HAP-1 (cell line): ENCODE measurements at places on chromosomes 7 and 10.

- DNase-seq = no peak
Measured at GRCh38 chr10:72416661-72417060, 61.9 kb upstream of the DNAJB12 start.

- DNase-seq = no peak
Measured at GRCh38 chr10:110840225-110840922, 31.4 kb upstream of the PDCD4 start.

DNA sequence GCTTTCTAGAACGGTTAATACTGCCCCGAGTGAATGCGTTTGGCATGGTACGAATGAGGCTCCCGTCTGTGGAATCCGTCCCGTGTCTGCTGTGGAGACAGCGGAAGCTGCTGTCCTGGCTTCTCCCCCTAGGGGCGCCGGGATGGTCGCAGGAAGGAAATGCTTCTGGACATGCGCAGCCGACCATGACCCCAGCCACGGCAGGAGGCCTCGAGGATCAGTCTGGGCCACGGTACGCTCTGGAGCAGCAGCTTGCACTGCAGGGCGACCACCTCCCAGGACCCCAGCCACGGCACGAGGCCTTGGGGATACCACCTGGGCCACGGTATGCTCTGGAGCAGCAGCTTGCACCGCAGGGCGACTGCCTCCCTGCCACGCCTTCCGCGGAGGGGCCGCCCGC lies 107.9 kb downstream of the CYTH3 start:
- peak; percentile 38 for DNase-seq

DNA sequence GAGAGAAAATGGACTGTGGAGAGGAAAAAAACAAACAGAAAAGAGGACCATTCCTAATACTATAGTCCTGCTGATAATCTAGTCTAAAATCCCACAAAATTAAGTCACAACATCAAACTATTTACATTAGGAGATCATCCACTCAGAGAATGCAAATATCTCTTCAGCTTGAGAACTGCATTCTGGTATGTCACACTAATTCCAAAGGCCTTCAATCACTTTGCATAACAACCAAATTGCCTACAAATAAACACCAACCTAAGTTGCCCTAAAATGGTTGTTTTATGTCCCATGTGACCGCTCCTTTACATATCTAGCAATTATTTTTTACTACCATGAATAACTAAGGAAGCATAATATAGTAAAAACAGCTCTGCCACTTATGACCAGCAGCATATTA lies 264.3 kb downstream of the CACNA2D1 start:
- DNase-seq = peak; percentile 61

GRCh38 chr10:26217396-26218086 lies 967 bp downstream of the GAD2 start:
- no peak for DNase-seq

- no peak for DNase-seq
Measured at GRCh38 chr7:100649826-100650565, 6.3 kb downstream of the ACTL6B start.

DNA sequence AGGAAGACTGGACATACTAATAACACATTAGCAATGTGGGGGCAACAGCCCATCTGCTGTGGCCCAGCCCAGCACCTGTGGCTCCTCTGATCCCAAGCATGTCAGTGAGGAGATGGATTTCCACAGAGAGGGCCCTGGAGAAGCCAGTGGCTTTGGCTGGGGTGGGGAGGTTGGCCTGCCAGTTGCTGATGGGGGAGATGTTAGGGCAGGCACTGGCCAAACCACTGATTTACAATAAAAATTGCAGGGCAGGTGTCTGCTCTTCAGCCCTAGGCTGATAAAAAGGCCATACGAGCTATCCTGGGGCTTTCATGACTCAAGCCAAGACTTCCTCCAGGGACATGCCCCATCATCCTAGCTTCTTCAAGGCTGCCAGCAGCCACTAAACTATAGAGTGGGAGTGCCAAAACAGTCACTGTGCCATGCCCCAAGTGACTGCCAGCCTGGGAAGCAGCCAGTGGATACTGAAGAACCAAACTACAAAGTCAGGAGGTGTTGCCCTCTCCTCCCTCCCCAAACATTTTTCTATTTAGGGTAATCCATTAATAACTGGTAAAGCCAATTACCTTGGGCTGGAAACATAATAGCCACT lies 37.8 kb downstream of the DPCD start:
- no peak for DNase-seq

DNA sequence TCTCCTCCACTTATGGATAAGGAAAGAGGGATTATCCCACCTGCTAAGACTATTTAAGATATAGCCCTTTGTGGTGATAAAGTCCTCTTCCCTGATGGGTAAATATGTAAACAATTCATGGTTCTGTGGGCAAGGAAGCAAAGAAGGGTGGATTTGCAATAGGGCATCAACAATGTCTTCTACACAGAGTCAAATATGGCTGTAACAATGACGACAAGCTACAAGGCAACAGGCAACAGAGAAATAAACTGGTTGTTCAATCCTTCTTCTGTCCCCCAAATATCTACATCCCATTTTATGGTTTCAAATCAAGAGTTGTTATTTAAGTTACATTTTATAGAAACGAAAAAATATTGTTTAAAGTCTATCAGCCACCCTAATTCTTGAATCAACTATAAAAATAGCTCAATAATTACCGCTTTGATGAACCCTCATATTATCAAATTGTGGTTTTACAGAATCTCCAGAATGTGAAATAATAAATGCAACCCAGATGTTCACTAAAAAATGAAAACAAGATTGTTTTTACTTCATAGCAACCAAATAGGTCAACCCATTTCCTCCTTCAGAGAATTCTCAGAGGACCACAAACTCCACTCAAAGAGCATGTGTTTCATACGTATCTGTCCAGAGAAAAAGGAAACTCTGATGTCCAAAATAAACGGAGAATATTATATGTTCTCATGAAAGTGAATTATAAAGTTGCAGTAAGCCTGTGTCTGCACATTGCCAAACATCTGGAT lies 13.8 kb downstream of the CYTH3 start:
- DNase-seq = no peak

DNA sequence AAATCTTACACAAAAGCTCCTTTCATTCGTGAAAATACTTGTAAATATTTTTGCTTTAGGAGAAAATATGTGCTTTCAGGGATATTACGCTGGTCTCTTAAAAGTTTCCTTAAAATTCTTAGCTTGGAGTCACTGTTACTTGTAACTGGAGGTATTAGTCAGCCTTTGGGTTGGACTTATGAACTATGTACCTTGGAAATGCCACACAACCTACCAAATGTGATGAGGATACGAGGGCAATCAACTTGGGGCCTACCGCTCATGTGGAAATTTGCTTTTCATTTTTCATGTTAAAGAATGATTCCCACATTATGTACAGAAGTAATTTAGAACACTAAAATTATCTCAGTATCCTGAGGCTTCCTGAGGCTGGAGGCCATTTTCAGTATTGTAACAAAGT lies 23.1 kb downstream of the SPAM1 start:
- no peak for DNase-seq

GRCh38 chr10:73054286-73054685 lies 42.4 kb downstream of the P4HA1 start:
- DNase-seq = no peak

DNA sequence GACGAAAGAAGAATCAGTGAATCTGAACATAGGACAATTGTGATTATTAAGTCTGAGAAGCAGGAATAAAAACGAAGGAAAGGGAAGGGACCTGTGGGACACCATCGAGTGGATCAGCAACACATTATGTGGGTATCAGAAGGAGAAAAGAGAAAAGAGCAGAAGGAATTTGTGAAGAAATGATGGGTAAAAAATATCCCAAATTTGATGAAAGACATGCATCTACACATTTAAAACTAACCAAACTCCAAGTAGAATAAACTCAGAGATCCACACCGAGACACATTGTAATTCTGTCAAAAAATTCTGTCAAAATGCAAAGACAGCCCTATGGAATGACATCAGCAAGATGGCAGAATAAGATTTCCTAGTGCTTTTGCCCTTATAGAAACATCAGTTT lies 171.1 kb downstream of the ITGB1 start:
- DNase-seq = no peak

DNA sequence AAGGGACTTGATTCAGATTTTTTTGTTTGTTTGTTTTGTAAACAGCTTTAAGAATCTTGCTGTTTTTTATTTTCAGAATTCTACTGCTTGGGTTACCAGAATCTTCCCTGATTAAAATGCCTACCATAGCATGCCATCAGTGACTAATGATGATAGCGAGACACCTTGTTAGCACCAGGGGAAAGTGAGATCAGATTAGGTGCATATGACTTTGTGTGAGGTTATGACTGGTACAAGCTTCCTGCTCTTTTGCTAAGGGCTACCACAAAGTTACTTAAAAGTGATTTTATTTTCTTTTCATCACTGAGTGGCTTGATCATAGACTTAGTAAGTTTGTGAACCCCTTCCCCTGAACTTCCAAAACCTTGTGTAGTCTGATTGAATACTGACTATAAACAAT lies 93.5 kb downstream of the SND1 start:
- DNase-seq = no peak

DNA sequence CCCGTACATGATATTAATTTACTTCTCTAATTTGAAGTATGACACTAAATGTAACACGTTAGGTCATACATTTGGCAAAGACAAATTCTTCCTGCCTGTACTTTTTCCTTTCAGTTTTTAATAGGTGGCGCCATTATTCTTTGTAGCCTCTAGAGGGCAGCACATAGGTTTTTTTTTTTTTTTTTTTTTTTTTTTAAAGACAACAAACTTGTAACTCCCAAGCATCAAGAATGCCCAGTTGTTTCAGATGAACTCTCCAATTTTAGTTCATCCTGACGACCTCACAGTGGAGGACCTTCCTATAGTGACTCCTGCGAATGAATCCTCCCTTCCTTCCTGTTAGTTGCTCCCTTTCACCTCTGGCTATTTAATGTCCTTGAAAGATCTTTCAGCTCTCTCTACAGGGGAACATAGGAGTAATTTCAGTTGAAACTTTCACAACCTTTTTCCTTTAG lies 139.3 kb upstream of the HDAC9 start:
- DNase-seq = peak; percentile 31

DNA sequence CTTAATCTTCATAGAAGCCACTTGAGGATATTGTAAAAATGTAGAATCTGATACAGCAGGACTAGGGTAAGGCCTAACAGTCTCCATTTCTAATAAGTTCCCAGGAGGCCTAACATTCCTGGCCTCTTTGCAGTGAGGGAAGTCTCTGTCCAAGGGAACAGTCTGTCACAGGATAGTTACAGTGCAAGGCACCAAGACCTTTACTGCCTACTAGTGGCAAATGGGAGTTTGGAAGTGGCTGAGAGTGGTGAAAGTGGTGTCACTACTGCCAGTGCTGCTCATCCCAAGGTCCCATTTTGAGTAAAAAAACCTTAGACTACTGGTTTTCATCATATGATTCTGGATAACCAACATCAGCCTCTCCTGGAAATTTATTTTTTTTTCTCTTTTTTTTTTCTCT lies 619.5 kb upstream of the SEMA3D start:
- no peak for DNase-seq

GRCh38 chr7:88628363-88629085 lies 131.0 kb upstream of the ZNF804B start:
- no peak for DNase-seq

DNA sequence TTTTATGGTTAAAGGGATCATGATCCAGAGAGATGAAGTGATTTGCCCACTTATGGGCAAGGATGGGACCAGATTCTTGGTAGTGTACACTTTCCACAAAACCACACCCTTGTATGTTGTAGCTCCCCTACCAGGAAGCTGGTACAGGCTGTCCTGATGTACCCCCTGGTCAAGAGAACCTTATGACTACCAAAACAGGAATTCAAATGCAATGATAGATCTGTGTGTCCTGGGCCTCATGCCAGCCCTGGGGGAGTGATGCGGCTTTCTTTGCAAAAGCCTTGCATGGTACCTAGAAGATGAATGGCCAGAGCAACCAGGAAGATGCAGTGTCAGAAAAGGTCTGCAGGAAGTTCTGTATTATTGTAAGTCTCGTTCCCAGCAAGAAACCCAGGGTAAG lies 94.9 kb upstream of the AGK start:
- DNase-seq = no peak

- DNase-seq = no peak
Measured at GRCh38 chr10:126857178-126857806, 47.9 kb upstream of the DOCK1 start.

GRCh38 chr7:82382276-82382675 lies 61.3 kb downstream of the CACNA2D1 start:
- peak; percentile 95 for DNase-seq

- DNase-seq = no peak
Measured at GRCh38 chr7:27220440-27220955, 20.6 kb upstream of the HOXA13 start.

DNA sequence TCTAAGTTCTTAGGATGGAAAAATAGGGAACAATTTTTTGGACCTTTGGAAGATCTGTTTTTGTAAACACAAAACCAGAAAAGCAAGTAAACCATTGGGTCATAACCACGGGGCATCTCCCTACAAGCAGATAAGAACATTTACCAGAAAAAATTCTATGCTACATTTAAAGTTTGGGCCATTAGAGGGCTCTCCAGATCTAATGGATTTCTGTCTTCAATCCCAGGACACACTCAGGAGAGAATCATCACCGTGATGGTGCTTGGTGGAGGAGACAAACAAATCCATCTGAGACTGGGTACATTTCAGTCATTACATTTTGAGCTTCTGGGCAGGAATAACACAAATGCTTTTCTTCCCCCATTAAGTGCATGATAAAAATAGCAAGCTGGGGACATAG lies 178.4 kb upstream of the TARP start:
- no peak for DNase-seq

- DNase-seq = no peak
Measured at GRCh38 chr10:49615213-49615612, 1.4 kb downstream of the CHAT start.

DNA sequence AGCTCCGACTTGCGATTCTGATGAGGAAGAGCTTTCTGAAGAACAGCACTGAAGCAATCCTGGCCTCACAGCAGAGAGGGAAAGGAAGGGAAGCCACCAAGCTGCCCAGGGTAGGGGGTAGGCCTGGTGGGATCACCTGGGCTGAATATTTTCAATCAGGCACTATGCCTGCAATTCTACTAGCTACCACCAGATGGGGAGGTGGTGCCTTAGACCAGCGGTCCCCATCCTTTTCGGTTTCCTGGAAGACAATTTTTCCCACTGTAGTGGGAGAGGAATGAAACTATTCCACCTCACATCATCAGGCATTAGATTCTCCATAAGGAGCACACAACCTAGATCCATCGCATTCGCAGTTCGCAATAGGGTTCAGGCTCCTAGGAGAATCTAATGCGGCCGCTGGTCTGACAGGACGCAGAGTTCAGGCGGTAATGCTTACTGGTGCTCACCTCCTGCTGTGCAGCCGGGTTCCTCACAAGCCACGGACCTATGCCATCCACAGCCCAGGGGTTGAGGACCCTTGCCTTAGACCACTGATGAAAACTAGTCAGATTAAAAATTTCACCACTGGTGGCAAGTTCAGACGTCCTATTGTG lies 2.7 kb downstream of the LRRC20 start:
- DNase-seq = no peak
